ENCODE measurements at places on chromosomes 13 and 19. TPM values are rescaled to one million over a fixed set of nuclear protein-coding genes. Genes with fewer than 3 reads are reported as not detected.

GRCh38 chr13:47726394-47726793 is 274.7 kb downstream of the SUCLA2 start:
- DNase-seq: no peak

- no peak for DNase-seq
Observed at GRCh38 chr13:72864142-72865011, 82.4 kb downstream of the PIBF1 start.

DNA sequence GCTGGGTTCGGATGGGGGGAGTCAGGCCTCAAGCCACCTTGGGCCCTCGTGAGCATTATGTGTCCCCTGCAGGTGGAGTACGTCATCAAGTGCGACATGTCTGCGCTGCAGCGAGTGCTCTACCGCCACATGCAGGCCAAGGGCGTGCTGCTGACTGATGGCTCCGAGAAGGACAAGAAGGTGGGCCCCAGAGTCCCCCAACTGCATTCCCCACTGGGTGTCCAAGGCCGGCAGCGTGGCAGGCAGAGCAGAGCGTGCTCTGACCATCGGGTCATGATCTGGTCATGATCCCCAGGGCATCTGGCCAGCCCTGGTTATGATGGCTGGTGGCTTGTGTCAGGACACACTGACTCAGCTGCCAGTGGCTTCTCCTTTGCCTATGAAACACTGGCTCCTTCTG is 63.4 kb downstream of the SMARCA4 start:
- DNase-seq: no peak

GRCh38 chr19:56348289-56348877 is 33.7 kb upstream of the ZSCAN5A start:
- no peak for DNase-seq

DNA sequence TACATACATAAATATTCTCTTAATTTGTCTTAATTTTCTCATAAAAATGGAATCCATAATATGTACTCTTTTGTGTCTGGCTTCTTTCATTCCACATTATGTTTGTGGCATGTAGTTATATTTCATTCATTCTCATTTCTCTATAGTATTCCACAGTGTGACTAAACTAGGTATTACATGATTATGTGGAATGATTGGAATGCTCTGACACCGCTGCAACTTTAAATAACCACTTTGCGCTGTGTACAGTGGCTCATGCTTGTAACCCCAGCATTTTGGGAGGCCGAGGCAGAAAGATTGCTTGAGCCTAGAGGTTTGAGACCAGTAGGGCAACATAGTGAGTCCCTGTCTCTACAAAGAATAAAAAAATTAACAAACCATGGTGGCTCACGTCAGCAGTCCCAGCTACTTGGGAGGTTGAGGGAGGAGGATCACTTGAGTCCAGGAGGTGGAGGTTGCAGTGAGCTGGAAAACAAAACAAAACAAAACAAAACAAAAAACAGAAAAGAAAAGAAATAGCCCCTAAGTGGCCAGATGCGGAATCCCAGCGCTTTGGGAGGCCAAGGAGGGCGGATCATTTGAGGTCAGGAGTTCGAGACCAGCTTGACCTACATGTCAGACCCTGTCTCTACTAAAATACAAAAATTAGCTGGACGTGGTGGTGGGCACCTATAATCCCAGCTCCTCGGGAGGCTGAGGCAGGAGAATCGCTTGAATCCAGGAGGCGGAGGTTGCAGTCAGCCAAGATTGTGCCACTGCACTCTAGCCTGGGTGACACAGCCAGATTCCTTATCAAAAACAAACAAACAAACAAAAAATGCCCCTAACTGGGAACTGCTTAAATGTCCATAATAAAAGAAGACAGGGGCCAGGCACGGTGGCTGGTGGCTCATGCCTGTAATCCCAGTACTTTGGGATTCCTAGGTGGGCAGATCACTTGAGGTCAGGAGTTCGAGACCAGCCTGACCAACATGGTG is 8.0 kb upstream of the SAE1 start:
- no peak for DNase-seq

Gene ACER1
- not detected for total RNA-seq

DNA sequence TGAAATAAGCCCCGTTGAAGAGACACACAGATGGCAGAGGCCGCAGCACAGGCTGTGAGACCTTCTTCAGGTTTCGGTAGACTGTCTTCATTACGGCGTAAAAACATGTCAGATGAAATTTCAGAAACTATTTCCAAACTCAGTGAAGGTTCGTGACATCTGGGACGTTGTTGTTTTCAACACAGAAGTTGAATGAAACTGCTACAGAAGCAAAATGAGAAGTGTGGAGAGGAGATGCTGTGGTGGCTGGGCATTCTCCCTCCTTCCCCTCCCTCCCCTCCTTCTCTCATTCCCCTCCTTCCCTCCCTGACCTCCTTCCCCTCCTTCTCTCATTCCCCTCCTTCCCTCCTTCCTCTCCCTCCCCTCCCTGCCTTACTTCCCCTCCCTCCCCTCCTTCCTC is 113.6 kb downstream of the ATP11A start:
- DNase-seq: no peak

DNA sequence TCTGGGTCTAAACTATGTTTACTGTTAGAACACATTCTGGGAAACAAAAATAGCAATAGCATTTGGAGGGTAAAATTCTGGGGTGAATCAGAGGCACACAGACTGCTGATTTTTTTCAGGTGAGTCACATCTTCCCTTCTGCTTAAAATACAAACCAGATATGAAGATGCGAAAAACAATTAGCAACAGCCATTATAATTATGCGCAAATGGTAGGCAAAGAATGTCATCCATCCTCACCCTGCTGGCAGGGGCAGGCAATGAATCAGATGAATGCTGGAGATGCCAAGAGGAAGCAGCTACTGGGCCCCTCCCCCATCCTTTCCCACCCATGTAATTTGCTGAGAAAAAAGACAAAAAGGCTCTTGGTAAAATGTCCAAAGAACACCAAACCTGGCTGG is 282.9 kb downstream of the KLF5 start:
- no peak for DNase-seq

DNA sequence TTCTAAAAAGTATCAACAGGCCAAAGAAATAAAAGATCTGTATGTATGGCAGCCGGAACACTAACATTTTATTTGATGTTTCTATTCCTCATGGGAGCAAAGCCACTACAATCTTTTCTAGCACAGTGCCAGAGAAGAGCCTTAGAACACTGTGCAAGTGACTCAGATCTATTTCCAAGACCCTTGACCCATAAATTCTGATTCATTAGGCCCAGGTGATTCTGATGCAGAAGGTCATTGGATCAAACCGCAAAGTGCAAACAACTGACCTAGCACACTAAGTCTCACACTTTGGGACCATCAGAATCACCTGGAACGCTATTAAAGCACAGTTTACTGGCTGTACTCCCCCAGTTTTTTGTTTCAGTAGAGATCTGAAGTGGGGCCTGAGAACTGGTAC is 87.6 kb downstream of the MYCBP2 start:
- no peak for DNase-seq

DNA sequence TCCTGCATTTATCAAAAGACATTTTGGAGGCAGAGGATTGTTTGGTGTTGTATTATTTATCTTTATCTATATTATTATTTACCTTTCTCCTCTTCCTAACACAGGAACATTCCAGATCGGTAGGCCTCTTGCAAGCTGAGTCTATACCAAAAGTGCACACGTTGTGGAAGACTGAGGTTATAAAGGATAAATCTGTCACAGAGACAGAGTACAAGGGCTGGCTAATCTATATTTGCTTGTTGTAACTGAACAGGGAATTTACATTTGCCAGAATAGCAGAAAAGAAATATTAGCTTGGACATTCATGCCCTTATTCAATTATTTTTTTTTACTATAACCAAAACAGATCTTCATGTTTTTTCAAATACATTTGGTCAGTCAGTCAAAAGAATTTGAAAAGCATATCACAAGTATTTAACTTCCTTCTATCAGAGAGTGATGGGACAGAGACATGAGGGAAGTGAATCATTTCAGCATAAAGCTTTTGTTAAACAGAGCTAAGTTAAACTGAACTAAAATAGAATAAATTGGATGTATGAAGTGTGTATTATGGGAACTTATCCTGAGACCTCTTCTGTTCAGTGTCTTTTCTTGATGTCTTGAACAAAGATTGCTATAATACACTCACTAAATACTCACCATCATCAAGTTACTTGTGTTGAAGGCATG is 352.5 kb downstream of the DNAJC15 start:
- no peak for DNase-seq
